Activated CD4-positive, alpha-beta memory T cell treated with anti-CD3 and anti-CD28 coated beads, Interleukin-2, amount 10 ng/mL, durations not matched to agents 7 days and 5 days (primary cell): ENCODE measurements at places on chromosomes 5 and 9. TPM values are rescaled to one million over a fixed set of nuclear protein-coding genes. Genes with fewer than 3 reads are reported as not detected.

- peaks cover 45% of the 10 kb centered on the region for H3K27me3 ChIP-seq
- H3K36me3 ChIP-seq, result no peaks in the 10 kb centered on the region
- no peak for DNase-seq
- H3K4me1 ChIP-seq, result no peaks in the 10 kb centered on the region
Observed at GRCh38 chr5:66796305-66797292, 200.4 kb downstream of the MAST4 start.

DNA sequence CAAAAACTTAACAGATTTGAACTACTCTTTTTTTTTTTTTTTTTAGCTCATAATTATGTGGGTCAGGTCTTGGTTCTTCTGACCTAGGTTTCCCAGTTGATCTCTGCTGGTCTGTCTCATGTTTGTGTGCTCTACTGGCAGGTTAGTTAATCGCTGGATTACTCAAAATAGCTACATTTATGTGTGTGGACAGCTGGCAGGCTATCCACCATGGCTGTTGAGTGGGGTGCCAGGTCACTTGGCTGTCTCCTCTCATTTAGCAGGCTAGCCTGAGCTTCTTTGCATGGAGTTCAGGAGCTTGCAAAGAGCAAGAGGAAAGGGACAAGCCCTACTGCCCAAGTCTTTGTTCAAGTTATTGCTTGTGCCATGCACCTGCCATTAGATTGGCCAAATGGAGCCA lies 9.3 kb downstream of the ADCY2 start:
- no peak for DNase-seq
- H3K4me1 ChIP-seq, result no peaks in the 10 kb centered on the region
- H3K36me3 ChIP-seq, result no peaks in the 10 kb centered on the region
- no peaks in the 10 kb centered on the region for H3K27me3 ChIP-seq
- H3K27ac ChIP-seq, result no peak overlapping the region

DNA sequence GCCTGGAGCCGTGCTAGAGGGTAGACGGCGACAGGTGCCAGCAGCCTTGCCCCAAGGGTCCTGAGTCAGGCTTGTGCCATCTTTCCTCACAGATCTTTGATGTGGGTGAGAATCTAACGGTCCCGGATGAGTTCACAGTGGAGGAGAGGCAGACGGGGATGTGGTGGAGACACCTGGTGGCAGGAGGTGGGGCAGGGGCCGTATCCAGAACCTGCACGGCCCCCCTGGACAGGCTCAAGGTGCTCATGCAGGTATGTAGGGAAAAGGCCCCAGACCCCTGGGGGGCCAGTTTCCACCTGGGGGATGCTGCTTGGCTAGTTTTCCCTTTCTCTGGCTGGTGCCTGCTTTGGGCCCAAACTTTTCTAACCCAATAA lies 24.0 kb downstream of the PTGES2 start:
- H3K4me3 ChIP-seq, result no peak overlapping the region
- peak; percentile 38 for DNase-seq
- H3K4me1 ChIP-seq, result peaks cover 49% of the 10 kb centered on the region
- H3K27me3 ChIP-seq, result no peaks in the 10 kb centered on the region

- peaks cover 20% of the 10 kb centered on the region for H3K4me1 ChIP-seq
- no peak overlapping the region for H3K27ac ChIP-seq
- peaks cover 6% of the 10 kb centered on the region for H3K27me3 ChIP-seq
- no peak overlapping the region for H3K4me3 ChIP-seq
- no peaks in the 10 kb centered on the region for H3K36me3 ChIP-seq
Observed at GRCh38 chr9:76662476-76663281, 101.6 kb upstream of the PCA3 start.

GRCh38 chr9:88796947-88797346 lies 194.3 kb upstream of the S1PR3 start:
- H3K36me3 ChIP-seq, result no peaks in the 10 kb centered on the region
- peaks cover 4% of the 10 kb centered on the region for H3K27me3 ChIP-seq
- DNase-seq, result no peak
- H3K27ac ChIP-seq, result no peak overlapping the region
- no peak overlapping the region for H3K4me3 ChIP-seq

- no peaks in the 10 kb centered on the region for H3K27me3 ChIP-seq
- H3K4me3 ChIP-seq, result no peak overlapping the region
- H3K4me1 ChIP-seq, result peaks cover 60% of the 10 kb centered on the region
- peak; percentile 50 for DNase-seq
Observed at GRCh38 chr5:50593681-50594080, 72.8 kb upstream of the PARP8 start.

GRCh38 chr9:135299651-135300345 lies 179.8 kb upstream of the PPP1R26 start:
- no peak overlapping the region for H3K4me3 ChIP-seq
- peaks cover 2% of the 10 kb centered on the region for H3K27me3 ChIP-seq
- H3K27ac ChIP-seq, result no peak overlapping the region
- DNase-seq, result no peak
- H3K4me1 ChIP-seq, result no peaks in the 10 kb centered on the region

GRCh38 chr5:88940713-88941112 lies 57.7 kb upstream of the MEF2C start:
- no peak for DNase-seq
- H3K27ac ChIP-seq, result no peak overlapping the region
- no peak overlapping the region for H3K4me3 ChIP-seq

- DNase-seq, result no peak
- H3K36me3 ChIP-seq, result no peaks in the 10 kb centered on the region
- H3K4me3 ChIP-seq, result no peak overlapping the region
- H3K27ac ChIP-seq, result no peak overlapping the region
Observed at GRCh38 chr5:90968319-90968718, 409.7 kb downstream of the ADGRV1 start.

DNA sequence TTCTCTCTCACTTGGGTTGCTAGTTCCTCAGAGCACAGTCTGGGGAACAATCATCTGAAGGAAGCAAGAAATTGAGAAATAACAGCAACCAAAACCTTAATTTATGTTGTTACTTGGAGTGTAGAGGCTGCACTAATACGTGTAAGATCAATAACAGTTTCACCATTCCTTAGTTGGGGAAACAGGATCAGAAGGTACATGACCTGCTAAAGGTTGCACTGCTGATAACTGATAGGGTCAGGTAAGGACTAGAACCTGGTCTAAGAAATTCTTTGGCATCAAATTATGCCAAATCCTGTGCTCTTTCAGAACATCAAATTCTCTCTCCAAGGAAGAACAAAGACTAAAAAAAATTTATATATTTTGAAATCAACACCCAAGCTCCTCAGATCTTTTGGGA lies 278.6 kb upstream of the C9orf72 start:
- no peaks in the 10 kb centered on the region for H3K36me3 ChIP-seq
- no peak for DNase-seq
- H3K4me1 ChIP-seq, result no peaks in the 10 kb centered on the region
- H3K4me3 ChIP-seq, result no peak overlapping the region
- no peak overlapping the region for H3K27ac ChIP-seq
- H3K27me3 ChIP-seq, result no peaks in the 10 kb centered on the region

- H3K27ac ChIP-seq, result no peak overlapping the region
- peaks cover 9% of the 10 kb centered on the region for H3K27me3 ChIP-seq
- no peak overlapping the region for H3K4me3 ChIP-seq
- no peak for DNase-seq
Observed at GRCh38 chr5:153352685-153353219, 137.7 kb upstream of the GRIA1 start.

GRCh38 chr5:171757853-171758535 lies 27.6 kb upstream of the SMIM23 start:
- DNase-seq, result no peak
- H3K27me3 ChIP-seq, result peaks cover 6% of the 10 kb centered on the region
- H3K27ac ChIP-seq, result no peak overlapping the region
- H3K4me1 ChIP-seq, result peaks cover 2% of the 10 kb centered on the region
- H3K36me3 ChIP-seq, result no peaks in the 10 kb centered on the region
- no peak overlapping the region for H3K4me3 ChIP-seq

DNA sequence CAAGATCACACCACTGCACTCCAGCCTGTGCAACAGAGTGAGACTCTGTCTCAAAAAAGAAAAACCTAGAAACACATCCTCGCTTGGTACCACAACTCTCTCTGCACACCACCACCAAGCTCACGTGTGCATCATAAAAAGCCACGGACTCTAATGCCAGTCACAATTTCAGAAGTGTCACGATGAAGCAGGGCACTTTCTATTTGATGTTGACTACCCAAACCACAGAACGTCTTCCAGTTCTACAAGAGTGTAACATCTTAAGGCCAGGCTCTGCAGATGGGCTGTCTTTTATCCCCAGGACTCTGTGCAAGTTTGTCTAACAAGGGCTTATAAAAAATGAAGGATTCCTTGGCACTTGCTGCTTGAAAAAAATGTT lies 22.9 kb downstream of the GFPT2 start:
- H3K27me3 ChIP-seq, result peaks cover 16% of the 10 kb centered on the region
- H3K27ac ChIP-seq, result no peak overlapping the region
- DNase-seq, result no peak
- no peaks in the 10 kb centered on the region for H3K4me1 ChIP-seq

GRCh38 chr5:179222246-179223017 lies 122.8 kb downstream of the ADAMTS2 start:
- H3K27me3 ChIP-seq, result no peaks in the 10 kb centered on the region
- H3K36me3 ChIP-seq, result no peaks in the 10 kb centered on the region
- no peak for DNase-seq
- no peak overlapping the region for H3K27ac ChIP-seq

DNA sequence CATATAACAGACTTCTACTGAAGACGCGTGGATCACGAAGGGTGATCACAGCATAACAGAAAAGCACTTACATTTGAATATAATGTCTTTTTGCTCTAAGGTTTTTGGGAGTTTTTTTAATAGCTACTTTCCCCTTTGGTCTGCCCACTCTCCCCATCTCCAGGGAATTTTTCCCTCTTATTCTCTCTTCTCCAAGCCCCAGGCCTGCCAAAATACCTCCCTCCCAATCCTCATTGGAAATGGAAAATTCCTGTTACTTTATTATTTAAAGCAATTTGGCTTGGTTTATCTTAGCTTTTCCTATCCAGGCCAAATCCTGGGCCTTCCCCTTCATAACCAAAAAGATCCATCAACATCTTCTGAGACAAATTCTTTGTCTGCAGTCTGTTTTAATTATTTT lies 22.3 kb upstream of the SSBP2 start:
- no peak for DNase-seq
- H3K27me3 ChIP-seq, result peaks cover 2% of the 10 kb centered on the region
- H3K4me1 ChIP-seq, result peaks cover 9% of the 10 kb centered on the region
- no peak overlapping the region for H3K4me3 ChIP-seq
- no peak overlapping the region for H3K27ac ChIP-seq
- H3K36me3 ChIP-seq, result no peaks in the 10 kb centered on the region

- H3K27me3 ChIP-seq, result no peaks in the 10 kb centered on the region
- no peak overlapping the region for H3K4me3 ChIP-seq
- H3K27ac ChIP-seq, result peak overlapping the region; percentile 44
- peaks cover 40% of the 10 kb centered on the region for H3K4me1 ChIP-seq
Observed at GRCh38 chr9:6922680-6923079, 164.9 kb downstream of the KDM4C start.

DNA sequence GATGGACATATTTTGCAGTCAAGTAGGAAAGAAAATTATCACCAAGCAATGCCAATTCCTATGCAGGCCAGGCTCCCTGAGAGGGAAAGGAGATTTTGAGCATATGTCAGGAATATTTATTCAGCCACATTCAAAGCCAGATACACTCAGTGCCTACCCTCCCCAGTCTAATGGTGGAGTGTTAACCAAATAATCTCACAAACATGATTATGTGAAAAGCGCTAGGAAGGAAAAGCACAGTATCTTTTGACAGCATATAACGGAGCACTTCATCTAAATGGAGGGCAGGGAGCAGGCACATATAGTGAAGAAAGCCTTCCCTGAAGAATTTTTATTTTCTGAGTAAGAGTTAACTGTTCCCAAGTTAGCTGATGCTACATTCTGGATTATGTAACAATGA lies 80.3 kb upstream of the SLC30A5 start:
- H3K4me3 ChIP-seq, result no peak overlapping the region
- no peak for DNase-seq
- peaks cover 15% of the 10 kb centered on the region for H3K27me3 ChIP-seq
- H3K4me1 ChIP-seq, result no peaks in the 10 kb centered on the region

- no peaks in the 10 kb centered on the region for H3K4me1 ChIP-seq
- no peak for DNase-seq
- H3K4me3 ChIP-seq, result no peak overlapping the region
- H3K27me3 ChIP-seq, result no peaks in the 10 kb centered on the region
- H3K27ac ChIP-seq, result no peak overlapping the region
- no peaks in the 10 kb centered on the region for H3K36me3 ChIP-seq
Observed at GRCh38 chr5:2886531-2886930, 135.1 kb upstream of the IRX2 start.

DNA sequence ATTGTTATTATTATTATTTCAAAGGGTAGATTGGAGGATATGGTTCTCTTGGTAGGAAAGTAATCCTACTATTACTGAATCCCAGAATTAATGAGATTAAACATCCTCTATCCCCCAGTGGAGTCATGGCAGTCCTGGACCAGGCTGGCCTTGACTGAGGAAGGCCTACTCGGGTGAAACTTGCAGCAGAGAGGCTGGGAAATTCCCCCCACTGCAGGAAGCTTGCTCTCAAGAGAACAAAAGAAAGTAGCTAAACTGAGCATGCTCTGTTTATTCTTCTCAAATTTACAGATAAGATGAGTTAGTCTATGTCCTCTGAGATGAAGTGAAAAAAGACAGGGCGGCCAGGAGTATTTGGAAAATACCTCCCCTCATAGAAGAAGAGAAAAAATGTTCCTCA lies 233.9 kb upstream of the RPS23 start:
- DNase-seq, result no peak
- no peak overlapping the region for H3K4me3 ChIP-seq
- H3K27me3 ChIP-seq, result no peaks in the 10 kb centered on the region
- H3K4me1 ChIP-seq, result no peaks in the 10 kb centered on the region
- no peaks in the 10 kb centered on the region for H3K36me3 ChIP-seq
- no peak overlapping the region for H3K27ac ChIP-seq

KCNV2 gene
- not detected for total RNA-seq

DNAJB5 gene
- 4.1 TPM for total RNA-seq

TMEM252 gene
- not detected for total RNA-seq

CETN3 gene
- total RNA-seq, result 33.4 TPM

LCN10 gene
- total RNA-seq, result not detected

PCDHGA12 gene
- total RNA-seq, result not detected
